ENCODE measurements at places on chromosomes 1 and 21. TPM values are rescaled to one million over a fixed set of nuclear protein-coding genes. Genes with fewer than 3 reads are reported as not detected.

Gene CR1
- total RNA-seq: 0.09 TPM

Gene GBP1
- total RNA-seq: 52.3 TPM

DNA sequence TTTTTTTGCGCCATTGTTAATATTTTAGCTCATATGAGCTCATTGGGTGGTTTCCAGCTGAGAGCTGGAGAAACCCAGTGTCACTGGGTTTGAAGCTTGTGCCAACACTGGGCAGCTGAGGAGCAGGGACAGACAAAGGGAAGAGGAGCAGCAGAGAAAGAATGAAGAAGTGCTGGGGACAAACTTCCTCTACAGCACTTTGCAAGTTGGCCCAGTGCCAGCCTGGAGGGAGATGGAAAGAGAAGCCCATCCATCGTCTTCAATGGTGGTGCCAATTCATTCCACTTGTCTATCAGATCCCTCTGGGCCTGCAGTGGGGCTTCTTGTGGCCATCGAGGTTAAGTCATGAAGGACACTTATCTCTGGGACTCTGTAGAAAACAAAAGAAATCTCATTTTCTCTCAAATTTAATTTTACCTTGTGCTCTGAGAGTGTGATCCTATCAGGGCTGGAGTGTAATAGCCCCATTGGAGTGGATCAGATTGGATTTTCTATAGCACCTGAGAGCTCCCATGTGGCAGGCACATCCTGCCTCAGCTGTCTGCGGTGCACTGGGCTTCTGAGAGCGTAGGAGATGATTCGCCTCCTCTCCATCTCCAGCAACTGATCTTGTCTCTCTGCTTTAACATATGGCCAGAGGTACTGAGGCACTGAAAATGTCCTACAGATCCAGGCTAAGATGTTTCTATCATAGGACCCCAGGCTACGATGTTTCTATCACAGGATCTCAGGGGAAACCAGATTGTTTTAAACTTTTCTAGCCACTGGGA, 114.7 kb downstream of the TNR start:
- no peaks in the 10 kb centered on the region for H3K4me1 ChIP-seq
- no peak overlapping the region for H3K27ac ChIP-seq

GRCh38 chr21:29870814-29871213, 69.0 kb downstream of the GRIK1 start:
- H3K36me3 ChIP-seq: no peaks in the 10 kb centered on the region
- H3K27ac ChIP-seq: no peak overlapping the region
- no peak for DNase-seq
- H3K27me3 ChIP-seq: peaks cover 5% of the 10 kb centered on the region
- no peaks in the 10 kb centered on the region for H3K4me1 ChIP-seq
- H3K4me3 ChIP-seq: no peak overlapping the region

Data from mesothelial cell of epicardium (in vitro differentiated cells).